ENCODE measurements at places on chromosomes 2 and 18. TPM values are rescaled to one million over a fixed set of nuclear protein-coding genes. Genes with fewer than 3 reads are reported as not detected.
A peak's percentile ranks its signal among the peaks of the same experiment; 100 is the strongest.

DNA sequence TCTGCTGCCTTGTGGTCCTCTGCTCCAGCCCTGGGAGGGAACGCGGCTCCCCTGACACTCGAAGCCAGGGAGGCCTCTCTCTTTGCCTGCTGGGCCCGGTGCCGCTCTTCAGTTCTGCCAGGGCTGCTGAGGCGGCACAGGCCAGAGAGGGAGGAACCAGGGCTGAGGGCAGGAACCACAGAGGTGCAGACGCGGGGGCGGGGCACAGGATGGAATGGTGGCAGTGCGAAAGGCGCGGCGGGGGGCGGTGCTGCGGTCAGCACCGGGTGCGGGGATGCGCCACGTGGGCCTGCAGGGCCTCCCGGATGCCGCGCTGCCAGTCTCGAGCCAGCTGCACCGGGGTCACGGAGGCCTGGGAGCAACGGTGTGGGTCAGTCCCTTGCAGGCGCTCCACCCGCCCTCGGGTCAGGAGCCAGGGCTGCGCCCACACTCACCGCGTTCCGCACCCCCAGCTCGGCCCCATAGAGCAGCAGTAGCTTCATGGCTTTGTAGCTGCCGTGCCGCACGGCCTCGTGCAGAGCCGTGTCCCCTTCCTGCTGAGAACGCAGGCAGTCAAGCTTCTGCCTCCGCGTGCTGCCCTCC, 4.4 kb downstream of the ANKRD23 start:
- peak; percentile 82 for DNase-seq

- no peak for DNase-seq
Observed at GRCh38 chr2:214034417-214034816, 376.4 kb upstream of the VWC2L start.

GRCh38 chr2:235157746-235158482, 206.1 kb downstream of the SH3BP4 start:
- DNase-seq: no peak

DNA sequence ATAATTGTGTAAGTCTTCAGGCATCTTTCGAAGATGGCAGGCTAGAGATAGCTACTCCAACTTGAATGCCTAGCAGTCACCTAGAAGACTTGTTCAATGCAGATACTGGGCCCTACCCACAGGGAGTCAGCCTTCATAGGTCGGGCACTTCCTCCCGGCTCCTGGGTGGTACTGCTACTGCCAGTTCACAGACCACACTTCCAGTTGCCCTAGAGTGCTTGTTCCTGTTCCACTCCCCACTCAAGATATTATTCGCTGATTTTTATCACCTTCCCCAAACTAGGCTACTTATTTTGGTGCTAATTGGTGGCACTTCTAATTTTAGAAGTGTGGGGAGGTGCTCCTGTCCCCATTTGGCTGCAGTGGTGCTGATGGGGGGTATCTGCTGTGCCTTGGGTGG, 34.2 kb downstream of the INPP4A start:
- no peak for DNase-seq

DNA sequence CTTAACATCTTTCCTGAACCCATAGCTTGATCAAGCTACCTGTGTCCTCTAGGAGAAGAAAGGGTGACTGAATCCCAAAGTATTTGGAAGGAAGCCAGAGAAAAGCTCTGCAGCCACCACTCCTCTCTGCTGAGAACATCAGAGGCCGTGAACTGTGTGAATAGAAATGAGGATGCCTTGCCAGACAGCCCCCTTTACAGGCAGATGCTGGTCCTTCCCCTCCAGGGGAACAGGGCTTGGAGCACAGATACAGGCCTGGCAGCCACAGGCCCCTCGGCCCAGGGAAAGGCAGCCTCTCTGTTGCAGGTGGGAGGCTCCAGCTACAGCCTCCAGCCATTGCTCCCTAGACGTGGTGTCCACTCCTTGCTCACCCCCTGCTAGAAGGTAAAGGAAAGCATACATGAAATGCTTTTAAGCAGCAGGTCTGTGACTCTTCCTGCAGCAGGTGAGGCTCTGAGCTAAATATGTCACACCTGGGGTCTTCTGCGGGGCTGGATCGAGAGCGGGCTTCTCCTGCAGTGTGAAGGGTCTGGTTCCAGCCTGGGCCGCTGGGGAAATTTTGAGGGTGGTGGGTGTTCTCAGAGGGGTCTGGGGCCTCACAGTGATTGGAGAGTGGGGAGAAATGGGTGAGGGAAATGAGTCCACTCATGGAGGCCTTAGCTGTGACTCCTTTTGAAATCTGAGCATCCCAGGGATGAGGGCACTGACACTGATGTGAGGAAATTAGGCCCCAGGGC, 234.0 kb downstream of the KLHL29 start:
- DNase-seq: no peak

DNA sequence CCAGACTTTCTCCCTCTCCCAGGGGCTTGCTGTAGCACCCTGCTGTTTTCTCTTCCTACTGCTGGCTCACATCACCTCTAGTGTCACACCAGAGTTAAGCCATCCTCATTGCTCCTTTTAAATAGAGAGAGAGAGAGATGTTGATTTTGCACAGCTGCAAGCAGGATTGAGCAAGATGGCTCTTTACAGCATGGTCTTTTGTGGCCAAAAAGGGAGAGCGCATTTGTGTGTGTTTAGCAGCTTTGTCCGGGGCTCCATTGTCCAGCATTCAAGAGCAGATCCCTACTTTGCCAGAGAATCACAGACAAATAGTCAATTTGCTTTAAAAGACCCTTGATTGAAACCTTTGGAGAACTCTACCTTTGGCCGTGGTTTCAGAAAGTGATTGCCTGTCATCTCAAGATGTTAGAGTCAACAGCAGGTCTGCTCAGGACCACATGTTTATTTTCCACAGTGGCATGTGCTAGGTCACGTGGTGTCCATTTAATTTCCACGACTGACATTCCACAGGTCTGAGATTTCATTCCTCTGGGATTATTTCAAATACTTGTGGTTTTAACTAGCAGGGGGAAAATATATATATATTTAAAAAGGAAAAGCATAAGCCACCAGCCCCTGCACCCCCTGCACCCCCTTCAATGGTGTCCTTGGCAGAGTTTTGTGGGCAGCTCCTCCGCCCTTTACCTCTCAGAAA, 359.9 kb upstream of the SLC14A2 start:
- no peak for DNase-seq

DSC3 gene
- 0.03 TPM for total RNA-seq

ASXL3 gene
- not detected for total RNA-seq

DNA sequence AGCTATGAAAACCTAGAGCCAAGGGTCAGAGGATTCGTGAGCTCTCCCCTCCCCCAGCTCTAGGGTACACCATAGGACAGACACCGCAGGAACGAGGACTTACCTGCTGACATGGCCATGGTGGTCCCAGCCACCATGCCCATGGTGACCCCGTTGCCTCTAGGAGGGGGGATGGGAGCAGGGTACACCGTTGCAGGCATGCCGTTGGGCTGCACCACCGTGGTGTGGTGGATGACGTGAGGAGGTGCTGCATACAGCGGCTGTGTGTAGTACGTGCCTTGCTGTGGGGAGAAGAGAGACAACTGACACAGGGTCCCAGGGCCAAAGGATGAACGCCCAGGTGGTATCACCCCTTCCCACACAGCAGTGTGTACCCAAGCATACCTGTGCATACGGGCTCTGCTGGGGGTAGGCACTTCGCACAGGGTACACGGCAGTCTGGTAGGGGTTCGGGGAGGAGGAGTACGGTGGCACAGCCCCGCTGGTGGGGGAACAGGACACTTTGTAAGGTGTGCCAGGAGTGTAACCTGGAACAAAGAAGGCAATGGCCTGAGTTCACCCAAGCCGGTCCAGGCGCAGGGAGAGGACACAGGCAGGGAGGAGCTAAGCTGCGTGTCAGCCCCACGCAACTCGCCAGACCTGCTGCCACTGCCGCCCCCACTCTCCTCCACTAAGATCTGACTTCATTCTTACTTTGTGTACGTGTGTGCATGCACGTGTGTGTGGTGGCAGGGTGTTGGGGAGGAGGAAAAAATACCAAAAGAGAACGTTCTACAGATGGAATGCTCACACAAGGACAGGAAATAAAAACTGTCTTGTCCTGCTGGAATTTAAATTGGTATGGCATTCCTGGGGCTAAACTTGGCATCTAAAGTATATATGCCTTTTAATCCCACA, 37.8 kb downstream of the FAM168B start:
- no peak for DNase-seq

DNA sequence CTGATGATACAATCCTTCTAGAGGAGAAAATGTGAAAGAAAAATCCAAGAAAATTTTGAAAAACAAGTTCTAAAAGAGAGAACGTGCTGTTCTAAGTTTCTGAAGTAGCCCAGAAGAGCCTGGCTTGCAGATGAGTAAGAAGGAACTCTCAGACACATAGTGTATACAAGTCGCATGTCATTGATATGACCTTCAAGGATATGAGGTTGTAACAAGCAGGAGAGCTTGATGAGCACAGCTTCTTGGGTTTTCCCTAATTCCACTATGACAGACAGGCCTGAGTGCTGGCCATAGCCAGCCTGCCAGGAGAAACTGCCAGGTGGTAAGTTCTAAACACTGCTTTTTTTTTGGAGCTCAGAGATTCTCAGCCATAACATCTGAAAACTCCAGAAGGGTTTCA, 235.7 kb upstream of the SIX2 start:
- DNase-seq: no peak

GRCh38 chr2:118319271-118319684, 231.0 kb downstream of the INSIG2 start:
- DNase-seq: no peak

ZNF521 gene
- 0.21 TPM for total RNA-seq

- no peak for DNase-seq
Observed at GRCh38 chr2:85744741-85745601, 8.8 kb upstream of the ATOH8 start.

EMILIN2 gene
- 48.0 TPM for total RNA-seq

Measured in HT-29 (cell line).